ENCODE measurements at places on chromosomes 3 and 15.
A peak's percentile ranks its signal among the peaks of the same experiment; 100 is the strongest.

GRCh38 chr15:91376038-91376437, 276.0 kb downstream of the SV2B start:
- DNase-seq: no peak

DNA sequence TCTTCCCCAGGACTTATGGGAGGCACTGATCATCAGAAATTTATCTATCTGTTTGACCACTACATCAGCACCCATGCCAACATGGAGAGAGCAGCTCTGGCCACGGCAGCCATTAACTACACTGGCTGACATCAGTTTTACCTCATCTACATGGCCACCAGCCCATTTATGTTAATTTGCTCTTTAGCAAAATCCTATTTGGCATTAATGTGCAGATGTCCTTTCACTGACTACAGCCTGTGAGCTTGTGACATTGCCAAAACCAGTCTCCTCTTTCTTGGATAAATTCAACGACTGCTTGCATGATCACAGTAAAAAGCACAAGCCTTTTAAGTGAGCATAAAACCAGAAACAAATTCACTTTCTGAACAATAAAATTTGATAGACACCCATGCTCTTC, 47.5 kb downstream of the NR1I2 start:
- DNase-seq: no peak

DNA sequence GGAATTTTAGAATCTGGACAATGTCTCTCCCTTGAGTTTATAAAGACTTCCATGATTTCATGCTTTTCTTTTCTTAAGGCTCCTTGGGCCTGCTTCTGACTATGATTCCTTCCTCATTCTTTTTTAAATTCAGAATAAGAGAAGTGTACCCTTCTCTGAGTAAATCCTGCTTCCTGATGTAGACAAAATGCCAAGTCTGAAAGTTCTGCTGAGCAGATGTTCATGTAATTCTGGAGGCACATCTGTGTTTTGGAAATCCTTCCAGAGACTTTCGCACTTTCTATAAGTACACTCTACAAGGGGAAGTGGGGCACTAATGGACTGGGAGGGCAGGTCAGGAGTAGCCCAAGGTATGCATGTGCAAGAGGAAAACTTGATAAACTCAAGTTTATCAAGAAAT, 24.8 kb downstream of the TPM1 start:
- no peak for DNase-seq

- DNase-seq: no peak
Measured at GRCh38 chr3:167880183-167880582, 144.7 kb downstream of the SERPINI1 start.

DNA sequence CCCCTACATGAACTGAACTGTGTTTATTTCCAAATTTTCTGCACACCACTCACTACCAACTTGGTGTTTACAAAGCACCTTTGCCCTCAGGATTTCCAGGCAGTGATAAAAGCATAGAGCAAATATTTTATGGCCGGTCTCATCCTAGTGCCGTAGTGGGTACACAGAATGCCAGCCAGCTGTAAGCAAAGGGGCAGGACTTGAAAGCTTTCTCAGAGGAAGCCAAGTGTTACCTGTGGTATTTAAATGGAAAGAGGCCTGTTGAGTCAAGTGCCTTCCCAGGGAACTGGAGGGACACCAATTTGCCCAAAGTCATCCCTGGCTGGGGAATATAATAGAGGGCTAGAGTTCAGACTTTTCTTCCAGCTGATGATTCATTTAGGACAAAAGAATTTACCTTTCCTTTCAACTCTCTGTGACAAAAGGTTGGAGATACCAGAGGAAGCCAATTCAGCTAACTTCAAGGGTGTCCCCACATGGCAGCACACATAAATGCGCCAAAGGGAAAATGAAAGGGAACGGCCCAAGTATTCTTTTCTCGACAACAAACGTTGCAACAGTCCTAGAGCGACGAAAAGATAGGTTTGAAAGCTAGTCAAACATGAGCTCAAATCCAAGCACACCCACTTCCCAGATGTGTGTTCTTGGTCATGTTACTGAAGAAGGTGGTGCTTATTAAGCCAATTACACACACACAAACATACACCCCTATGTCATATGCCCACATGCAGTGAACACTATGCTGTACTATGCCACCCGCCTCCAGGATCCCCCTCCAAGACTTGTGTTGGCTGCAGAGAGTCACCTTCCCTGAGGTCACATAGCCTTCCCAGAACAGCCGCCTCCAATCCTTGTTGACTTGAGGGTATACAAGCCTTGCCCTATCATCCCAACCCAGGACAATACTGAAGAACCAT, 27.7 kb downstream of the MAGI1 start:
- DNase-seq: no peak

- DNase-seq: no peak
Measured at GRCh38 chr15:25465835-25466234, 27.0 kb upstream of the UBE3A start.

DNA sequence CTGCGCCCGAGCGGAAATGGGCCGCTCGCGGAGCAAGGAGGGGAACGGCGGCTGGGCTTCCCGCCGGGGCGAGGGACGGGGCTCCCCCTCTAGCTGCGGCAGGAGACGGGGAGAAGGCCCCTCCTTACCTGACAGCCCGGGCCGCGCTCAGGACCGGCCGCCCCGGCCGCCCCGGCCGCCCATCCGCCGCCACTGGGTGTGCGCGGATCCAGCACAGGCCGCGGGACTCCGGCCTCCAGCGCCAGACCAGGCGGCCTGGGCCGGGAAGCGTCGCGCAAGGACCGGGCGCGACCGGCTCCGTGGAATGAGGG, 296 bp downstream of the TPRA1 start:
- DNase-seq: no peak

DNA sequence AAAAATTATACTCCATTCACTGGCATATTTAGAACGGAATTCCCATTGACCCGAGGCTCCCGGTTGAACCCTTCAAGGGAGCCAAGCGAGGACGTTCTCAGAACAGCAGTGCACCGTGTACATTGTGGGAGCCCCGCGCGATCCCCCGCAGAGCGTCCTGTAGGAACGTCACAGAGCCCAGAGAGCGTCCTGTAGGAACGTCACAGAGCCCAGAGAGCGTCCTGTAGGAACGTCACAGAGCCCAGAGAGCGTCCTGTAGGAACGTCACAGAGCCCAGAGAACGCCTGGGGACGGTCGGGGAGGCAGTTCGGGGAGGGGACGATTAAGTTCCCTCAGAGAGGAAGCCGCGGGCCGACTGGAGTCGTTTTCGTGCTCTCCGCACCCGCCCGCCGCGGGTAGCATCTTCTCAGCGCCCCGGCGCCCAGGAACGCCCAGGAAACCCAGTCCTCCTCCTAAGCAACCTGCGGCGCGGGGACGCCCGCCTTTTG, 506 bp upstream of the ATP1B3 start:
- peak; percentile 34 for DNase-seq

DNA sequence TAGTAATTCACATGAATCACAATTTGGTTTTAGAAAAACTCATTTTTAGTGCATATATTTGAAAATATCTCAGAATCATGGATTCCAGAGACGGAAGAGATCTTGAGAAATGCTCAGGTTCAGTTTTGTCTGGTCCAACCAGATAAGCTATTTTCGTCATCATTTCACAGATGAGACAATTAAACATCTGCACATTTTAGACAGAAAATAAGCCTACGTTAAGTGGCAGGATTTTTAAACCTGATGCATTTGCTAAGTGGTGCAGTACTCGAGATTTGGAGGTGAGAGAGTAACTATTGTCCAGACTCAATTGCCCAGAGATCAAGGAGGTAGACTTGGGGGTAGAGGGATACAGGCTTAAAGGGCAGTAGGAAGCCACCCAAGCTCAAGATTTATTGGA, 90.5 kb downstream of the CCNL1 start:
- no peak for DNase-seq

DNA sequence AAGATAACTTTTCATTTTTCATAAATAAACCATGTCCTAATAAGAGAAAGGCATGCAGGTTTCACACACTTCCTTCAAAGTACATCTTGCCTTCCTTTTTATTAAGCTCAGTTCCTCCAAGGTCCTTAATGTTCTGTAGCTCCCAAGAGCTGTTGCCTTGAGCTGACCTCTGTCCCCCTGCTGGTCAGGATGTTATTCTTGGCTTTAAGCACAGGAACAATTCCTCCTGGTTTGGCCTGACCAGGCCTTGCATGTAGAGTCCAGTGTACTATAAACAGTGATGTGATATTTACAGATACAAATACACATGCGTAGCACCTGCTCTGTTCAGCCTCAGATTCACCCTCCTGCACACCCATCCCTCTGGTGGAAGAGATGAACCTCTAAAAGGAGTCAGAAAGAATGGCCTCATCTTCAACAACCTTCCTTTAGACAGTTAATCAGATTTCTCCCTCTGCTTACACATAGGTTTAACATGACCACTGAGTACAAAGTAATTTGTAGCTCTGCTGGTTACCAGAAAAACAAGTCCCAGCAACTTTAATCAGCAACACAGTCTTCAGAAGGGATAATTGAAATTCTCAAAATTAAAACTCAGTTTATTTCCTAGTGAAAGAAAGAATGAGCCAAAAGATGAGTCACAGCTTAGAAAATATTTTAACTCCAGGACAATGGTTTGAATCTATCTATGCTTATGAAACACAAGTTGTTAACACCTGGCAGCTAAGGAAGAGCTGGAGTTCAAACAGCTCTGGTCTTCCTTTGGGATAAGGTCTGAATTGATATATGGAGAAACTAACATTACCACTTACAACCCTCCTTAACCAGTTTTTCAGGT, 46.5 kb downstream of the PTPN9 start:
- DNase-seq: no peak

GRCh38 chr3:21543380-21544075, 207.5 kb downstream of the ZNF385D start:
- DNase-seq: no peak

DNA sequence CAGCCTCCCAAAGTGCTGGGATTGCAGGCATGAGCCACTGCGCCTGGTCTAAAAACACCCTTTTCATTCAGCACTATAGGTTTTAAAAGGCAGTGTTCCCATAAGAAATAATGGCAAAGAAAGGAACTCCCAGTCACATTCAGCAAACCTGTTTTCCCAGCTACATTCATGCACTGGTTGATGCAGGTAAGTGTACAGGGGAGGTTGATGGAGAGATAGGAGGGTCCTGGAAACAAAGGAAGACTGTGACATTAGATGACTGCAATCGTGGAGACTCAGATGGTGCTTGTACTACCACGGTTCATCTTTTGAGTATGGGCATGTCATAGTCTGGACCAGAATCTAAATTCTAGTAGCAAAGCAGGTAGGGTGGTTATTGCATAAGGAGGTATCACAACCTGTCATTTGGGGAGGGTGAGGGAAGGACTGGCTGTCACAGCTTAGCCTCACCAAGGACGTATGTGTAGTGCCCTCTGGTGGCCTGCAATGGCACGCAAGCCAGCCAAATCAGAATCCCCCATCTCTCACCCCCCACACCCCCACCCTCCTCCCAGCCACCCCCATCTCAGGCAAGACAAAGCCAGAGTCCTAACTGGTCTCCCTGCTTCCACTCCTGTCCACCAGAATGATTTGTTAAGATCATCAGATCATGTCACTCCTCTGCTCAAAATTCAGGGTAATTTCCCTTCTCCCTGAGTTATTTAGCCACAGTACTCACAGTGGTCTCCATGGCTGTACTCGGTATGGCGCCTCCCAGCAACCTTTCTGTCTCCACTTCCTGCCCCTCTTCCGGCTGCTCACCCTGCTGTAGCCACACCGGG, 28.8 kb upstream of the UBL7 start:
- peak; percentile 1 for DNase-seq

DNA sequence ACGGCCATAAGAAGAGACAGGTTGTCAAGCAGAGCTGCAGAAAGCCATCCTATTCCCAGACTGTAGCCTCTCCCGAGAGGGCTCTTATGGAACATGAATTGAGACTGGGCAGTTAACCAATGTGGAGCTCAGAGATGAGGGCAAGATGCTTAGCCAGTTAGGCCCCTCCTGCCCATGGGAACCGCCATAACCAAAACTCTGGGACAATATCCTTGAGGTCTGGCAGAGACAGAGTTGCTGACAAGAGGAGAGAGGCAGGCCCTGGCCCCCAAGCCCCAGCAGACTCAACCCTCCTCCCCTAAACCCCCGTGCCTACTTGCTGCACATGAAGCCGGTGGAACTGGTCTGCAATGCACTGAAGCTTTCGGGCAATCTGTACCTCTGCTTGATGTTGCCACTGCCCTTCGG, 4.8 kb downstream of the BMF start:
- no peak for DNase-seq

DNA sequence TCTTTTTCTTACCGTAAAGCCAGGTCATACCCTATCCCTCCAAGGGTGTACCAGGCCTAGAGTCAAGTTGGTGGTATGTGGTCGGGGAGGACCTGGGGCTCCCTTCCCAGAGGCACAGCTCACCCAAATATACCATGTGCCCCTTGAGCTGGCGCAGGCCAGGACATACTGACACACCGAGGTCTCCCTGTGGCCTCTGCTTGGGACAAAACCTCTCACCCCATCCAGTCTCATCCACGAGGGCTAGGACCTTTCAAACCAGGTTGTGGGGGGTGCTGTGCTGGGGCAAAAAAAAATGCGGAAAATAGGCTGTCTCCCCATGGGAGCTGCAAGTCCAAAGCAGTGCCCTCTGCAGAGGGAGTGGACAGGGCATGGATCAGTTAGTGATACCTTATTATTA, 22.8 kb downstream of the PTH1R start:
- no peak for DNase-seq

DNA sequence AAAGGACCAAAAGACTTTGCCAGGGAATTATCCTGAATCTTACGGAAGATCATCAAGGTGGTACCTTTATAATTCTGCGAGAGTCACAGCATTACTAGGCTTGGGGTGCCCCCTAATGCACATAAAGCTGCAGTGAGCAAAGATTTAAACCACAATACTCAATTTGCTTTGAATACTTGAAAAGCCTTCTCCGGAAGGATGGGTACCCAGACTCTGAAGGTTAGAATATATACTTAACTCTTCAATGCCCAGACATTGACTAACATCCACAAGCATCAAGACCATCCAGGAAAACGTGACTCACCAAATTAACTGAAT, 117.8 kb upstream of the KCNH8 start:
- DNase-seq: no peak

GRCh38 chr15:72339777-72340177, 19.8 kb upstream of the CELF6 start:
- DNase-seq: no peak

DNA sequence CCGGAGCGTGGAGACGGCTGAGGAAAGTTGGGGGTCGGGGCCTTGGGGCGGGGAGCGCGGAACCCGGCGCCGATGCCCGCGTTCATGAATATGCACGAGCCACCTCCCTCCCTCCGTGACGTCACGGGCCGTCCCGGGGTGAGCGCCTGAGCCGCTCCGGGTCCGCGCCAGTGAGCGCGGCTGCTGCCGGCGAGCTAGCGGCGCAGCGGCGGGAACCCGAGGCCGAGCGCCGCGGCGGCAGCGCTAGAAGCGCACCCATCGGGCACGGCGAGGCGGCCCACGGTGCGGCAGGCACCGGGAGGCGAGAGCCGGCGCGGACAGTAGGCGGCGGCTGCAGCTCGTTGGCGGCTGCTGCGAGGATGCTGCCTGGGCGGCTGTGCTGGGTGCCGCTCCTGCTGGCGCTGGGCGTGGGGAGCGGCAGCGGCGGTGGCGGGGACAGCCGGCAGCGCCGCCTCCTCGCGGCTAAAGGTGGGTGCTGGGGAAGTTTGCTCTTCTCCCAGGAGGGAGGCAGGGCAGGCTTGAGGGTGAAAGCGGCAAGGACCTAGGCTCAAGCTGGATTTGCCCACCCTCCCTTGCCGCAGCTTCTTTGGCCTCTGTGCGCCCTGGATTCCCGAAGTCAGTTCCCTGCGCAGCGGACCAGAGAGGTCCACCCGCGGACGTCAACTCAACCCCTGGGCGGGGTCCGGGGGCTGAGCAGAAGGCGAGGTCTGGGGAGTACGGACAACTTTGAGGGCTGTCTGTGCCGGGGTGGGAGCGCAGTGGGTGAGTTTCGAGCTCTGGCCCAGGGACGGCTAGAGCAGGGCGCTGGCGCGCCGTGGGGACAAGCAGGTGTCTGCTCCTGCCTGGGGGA, at the start of gene CLSTN2:
Gene CLSTN2, plus strand, starts transcription at position 170 of the 850 bp plus-strand sequence.
- no peak for DNase-seq

- DNase-seq: no peak
Measured at GRCh38 chr15:60673918-60674558, 195.1 kb upstream of the ICE2 start.

Data from amygdala (tissue), 56 donors.